Prostate gland (tissue), 2 donors: ENCODE measurements at places on chromosomes 5 and 9. TPM values are rescaled to one million over a fixed set of nuclear protein-coding genes. Genes with fewer than 3 reads are reported as not detected.

The NOXA1 gene
- total RNA-seq, result 7.5 TPM

GRCh38 chr5:95910521-95910920 lies 51.1 kb downstream of the ELL2 start:
- no peaks in the 10 kb centered on the region for H3K27me3 ChIP-seq
- no peak overlapping the region for H3K4me3 ChIP-seq
- no peak for DNase-seq
- no peaks in the 10 kb centered on the region for H3K36me3 ChIP-seq
- no peak overlapping the region for H3K27ac ChIP-seq
- no peaks in the 10 kb centered on the region for H3K4me1 ChIP-seq

DNA sequence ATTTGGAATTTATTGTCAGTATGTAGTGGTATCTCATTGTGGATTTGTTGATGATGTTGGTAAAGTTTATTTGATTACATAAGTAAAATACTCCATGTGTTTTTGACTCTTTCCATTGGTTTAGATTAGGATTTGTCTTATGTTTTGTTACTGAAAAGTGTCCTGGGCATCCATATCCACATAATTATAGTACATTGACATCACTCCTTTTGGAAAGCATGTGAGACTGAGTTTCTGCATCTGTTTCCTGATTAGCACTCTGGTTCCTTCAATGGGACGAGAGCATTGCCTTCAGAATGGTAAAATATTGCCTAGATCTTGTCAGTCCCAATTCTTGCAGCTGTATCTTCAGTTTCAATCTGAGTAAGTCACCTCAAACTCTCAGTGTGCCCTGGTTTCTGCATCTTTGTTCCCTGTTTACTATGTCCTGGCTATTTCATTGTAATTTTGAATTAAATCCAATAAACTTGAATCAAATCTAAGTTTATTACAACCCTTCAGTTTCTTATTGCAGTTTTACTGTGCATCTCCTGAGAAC lies 128.1 kb downstream of the FBXO38 start:
- no peaks in the 10 kb centered on the region for H3K36me3 ChIP-seq
- no peak for DNase-seq
- no peak overlapping the region for H3K4me3 ChIP-seq
- no peaks in the 10 kb centered on the region for H3K27me3 ChIP-seq

GRCh38 chr5:142935014-142935413 lies 164.8 kb downstream of the ARHGAP26 start:
- no peak overlapping the region for H3K4me3 ChIP-seq
- no peak overlapping the region for H3K27ac ChIP-seq
- H3K4me1 ChIP-seq, result no peaks in the 10 kb centered on the region
- no peaks in the 10 kb centered on the region for H3K27me3 ChIP-seq

The LURAP1L gene
- 8.8 TPM for total RNA-seq

DNA sequence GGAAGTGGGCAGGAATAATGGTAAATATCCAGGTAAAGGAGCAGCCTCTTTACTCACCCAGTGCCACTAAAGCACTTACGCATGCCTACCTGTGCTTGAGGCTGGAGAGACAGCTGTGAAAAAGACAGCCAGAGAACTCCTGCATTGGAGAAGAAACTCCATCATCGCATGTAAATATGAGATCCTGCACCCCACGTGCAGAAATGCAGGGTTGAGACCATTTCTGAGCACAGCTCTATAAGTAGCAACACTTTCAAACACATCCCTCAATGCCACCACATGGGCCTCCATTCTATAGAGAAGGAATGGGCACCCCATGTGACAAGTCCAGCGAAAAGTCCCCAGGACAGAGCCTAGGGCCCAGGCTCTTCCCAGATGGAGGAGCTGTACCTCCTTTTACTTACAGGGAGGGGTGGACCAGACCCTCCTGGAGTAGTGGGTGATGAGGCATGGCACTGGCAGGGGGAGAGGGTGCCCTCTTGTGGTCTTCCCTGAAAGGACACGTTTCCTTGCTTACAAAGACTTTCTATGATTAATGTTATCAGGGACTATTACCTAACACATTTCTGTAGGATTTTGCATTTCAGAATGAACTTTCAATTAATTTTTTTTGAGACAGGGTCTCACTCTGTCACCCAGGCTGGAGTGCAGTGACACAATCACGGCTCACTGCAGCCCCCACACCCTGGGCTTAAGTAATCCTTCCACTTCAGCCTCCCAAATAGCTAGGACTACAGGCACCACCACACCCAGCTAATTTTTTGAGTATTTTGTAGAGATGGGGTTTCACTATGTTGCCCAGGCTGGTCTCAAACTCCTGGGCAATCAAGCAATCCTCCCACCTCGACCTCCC lies 55.3 kb upstream of the IL17B start:
- peaks cover 12% of the 10 kb centered on the region for H3K4me1 ChIP-seq
- H3K27ac ChIP-seq, result no peak overlapping the region
- no peaks in the 10 kb centered on the region for H3K36me3 ChIP-seq
- peak; percentile 56 for DNase-seq

- H3K4me3 ChIP-seq, result no peak overlapping the region
- no peak for DNase-seq
- no peaks in the 10 kb centered on the region for H3K36me3 ChIP-seq
- no peaks in the 10 kb centered on the region for H3K27me3 ChIP-seq
- H3K4me1 ChIP-seq, result no peaks in the 10 kb centered on the region
- H3K27ac ChIP-seq, result no peak overlapping the region
Measured at GRCh38 chr9:18996211-18996610, 36.8 kb downstream of the SAXO1 start.
